ENCODE measurements at places on chromosomes 13 and 19.

DNA sequence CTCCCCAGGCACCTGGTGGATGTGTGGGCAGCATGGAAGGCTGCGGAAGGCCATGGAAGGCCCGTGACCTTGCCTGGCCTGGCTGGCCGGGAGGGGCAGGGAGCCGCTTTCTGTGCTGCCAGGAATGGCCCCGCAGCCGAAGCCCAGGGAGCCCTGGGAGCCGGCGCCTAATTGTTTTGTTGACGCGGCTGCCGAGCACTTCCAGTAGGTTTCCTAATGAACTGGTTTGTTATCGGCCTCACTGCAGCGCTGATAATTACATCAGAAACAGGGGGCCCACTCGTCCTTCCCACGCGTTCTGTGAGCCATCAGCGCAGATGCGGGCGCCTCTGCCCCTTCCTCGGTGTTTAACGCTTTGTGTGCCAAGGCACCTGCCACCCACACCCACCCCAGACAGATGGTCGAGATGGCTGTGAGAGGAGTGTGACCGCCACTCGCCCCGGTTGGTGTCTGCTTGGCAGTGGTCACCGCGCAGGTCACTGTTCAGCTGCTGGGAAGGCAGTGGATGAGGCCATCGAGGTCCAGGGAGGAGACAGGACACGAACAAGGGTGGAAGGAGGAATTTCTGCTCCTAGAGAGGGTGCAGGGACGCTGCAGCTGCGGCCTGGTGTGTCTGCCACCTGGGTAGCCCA lies 124.5 kb downstream of the KDM4B start:
- no peak for DNase-seq

- no peak for DNase-seq
Observed at GRCh38 chr19:48121909-48122371, 11.3 kb upstream of the PLA2G4C start.

DNA sequence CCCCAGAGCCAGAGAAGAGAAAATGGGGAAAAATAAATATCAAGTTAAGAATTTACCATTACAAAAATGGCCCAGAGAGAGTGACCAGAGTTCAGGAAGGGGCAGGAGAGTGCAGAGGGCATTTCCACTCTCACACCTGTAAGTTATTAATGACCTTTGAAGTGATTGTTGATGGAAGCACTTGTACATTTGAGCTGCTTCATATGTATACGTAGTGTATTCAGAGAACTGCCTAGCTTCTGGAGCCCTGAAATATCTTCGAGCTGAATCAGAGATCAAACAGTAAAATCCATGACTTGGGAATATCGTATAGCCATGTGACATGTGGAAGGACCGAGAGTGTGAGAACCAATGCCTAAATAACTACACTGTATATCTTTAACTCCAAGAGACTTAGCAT lies 49.2 kb upstream of the PCCA start:
- DNase-seq, result no peak

DNA sequence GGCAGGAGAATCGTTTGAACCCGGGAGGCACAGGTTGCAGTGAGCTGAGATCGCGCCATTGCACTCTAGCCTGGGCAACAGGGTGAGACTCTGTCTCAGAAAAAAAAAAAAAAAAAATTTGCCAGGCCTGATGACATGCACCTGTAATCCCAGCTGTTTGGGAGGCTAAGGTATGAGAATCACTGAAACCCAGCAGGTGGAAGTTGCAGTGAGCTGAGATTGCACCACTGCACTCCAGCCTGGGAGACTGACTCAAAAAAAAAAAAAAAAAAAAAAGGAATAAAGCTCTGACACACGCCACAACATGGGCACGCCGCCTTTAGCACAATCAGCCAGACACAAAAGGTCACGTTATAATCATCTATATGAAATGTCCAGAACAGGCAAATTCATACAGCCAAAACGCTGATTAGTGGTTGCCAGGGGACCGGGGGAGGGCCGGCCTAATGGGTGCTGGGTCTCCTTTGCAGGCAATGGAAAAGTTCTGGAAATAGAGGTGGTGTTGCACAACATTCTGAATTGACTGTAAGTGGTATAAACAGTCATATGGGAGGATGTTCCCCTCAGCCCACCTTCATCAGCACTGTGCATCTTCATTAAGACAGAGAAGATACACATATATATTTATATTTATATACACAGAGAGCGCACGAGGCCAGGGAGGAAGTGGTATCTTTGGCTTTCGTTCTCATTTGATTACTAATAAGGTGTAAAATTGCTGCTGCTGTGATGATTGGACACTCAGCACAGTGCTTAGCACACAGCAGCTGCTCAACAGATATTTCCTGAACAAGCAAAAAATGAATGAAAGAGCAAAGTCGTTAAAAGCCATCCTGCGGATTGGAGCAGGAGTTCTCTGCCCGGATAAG lies 3.8 kb downstream of the HSPBP1 start:
- no peak for DNase-seq

- DNase-seq, result no peak
Observed at GRCh38 chr13:23673354-23673753, 103.1 kb downstream of the TNFRSF19 start.

DNA sequence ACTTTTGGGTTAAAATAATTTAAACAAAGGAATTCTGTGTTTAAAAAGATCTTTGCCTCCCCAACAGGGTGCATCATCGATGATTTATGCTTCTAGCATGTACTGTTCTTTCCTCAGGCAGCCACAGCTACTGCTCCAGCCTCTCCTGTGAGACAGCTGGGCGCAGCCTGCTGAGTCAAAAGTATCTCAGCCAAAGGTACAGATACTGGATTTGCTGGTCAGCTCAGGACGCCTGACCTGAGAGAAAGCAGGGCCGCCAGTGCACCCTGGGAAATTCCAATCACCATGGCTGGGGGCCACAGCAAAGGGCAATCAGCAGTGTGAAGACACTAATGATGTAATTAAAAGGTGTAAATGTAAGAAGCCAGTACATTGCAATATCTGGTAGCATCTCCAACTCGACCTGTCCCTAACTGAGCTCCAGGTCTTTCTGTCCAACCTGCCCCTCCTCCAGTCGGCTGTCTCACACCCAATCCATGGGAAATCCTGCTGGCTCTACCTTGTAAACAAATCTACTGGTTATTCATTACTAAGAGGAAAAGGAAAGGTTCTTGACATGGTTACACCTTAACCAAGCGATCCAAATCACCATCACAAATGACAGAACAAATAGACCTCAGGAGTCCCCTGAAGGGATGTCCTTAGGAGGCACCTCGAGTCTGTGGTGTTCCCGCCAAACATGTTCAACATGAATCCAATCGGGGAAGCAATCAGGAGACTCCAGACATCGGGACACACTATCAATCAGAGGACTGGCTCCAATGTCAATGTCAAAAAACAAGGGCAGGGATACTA lies 7.3 kb downstream of the OPA3 start:
- DNase-seq, result no peak
